ENCODE measurements at places on chromosomes 3 and 15.

DNA sequence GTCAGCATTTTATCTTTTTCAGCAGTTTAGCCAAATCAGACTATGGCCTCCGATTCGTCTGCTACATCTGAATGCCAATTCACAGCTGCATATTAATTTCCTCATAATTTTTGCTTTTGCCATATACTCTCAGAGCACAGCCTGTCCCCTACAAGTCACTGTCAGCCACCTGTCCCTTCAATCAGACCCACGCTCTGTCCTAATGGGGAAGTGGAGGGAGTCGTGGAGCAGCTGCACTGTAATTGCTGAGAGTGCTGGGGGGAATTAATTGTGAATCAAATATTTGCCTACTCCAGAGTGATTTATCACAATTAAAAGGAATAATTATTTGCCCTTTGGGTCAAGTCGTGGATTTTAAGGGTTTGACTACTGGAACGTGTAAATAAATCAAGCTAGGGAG is 75.5 kb downstream of the EBLN2 start:
- no peak for DNase-seq

GRCh38 chr15:77495838-77496596 is 75.3 kb downstream of the HMG20A start:
- DNase-seq, result no peak

DNA sequence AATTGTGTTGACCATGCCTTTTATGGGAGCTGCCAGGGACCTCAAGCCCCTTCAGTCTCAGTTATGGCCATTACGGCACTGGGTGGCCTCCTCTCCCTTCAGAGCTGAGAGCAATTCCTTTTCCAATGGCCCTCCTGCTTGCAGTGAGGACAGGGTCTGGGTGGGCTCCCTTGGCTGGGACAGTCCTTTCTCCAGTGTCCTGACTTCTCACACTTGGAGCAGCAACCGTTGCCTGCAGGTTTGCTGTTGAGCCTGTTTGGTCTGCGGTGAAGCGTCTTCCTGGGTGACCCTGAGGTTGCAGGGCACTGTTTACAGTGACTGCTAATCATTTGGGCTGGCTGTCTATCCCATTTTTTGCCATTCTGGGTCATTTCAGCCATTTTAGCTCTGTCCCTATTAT is 3.5 kb upstream of the CCDC80 start:
- no peak for DNase-seq

GRCh38 chr3:187919048-187919447 is 173.8 kb upstream of the BCL6 start:
- DNase-seq, result no peak

DNA sequence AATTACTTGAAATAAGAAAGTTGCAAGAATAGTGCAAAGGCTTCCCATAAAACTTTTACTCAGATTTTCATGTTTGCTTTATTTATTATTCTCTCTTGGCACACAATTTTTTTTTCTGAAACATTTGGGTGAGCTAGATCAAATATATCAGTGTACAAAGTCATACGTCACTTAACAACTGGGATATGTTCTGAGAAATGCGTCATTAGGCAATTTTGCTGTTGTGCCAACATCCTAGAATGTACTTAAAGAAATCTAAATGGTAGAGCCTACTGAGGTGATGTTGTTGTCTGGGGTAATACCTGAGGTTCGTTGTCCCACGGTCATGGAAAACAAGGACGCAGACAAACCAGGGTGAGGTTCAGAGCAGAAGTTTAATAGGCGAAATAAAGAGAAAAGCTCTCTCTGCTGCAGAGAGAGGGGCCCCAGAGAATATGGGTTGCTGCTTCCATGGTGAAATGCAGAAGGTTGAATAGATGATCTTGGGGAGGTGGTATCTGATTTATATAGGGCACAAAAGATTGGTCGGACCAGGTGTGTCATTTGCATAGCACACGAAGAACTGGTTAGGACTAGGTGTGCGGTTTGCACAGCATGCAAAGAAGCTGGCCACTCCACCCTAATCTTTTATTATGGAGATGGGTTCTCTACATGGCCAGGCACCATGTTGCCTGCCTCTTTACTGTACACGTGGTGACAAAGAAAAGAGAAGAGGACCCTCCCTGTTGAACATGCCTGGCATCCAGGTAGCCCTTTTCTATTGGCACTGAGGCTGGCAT is 8.8 kb upstream of the GRAMD1C start:
- DNase-seq, result no peak

DNA sequence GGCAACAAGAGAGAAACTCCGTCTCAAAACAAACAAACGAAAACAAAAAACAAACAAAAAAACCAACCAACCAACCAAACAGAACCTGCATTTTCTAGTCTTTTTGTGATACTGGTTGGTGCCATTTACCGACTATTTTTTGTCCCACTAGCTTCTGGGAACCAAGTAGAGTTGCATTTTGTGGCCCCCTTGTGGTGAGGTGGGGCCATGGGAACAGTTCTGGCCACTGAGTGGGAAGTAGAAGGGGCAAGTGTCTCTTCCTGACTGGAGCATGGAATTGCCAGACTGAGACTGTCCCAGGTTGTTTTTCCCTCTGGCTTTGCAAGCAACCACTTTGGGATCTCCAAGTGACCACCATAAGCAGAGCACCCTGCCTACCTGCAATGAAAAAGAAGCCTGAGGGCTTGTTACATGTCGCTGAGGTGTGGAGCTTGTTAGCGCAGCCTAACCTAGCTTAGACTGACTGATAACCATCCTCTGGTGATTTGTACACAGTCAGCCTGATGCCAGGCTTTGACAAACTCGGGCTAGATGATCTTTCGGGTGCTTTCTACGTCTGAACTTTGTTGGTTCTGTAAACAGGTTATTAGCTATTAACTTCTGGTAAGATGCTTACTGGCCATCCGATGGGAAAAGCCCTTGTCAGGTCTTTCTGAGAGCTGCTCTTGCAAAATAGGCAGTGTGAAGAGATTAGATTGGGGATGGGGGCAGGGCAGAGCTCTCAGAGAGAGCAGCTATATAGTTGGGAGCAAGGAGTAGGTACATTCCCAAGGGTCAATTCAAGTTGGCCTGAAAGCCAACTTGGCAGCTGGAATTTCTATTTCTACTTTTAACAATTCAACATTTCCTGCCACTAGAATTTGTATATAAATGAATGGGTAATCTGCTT is 172.2 kb downstream of the SSR3 start:
- no peak for DNase-seq

- DNase-seq, result no peak
Observed at GRCh38 chr15:39937696-39938095, 3.8 kb downstream of the EIF2AK4 start.

Measured in AG09319 (cell line).